Hematopoietic multipotent progenitor cell treated with erythropoietin and hydrocortisone succinate and interleukin-3 and kit ligand, for 4 days (in vitro differentiated cells): ENCODE measurements at places on chromosomes 4 and X.

DNA sequence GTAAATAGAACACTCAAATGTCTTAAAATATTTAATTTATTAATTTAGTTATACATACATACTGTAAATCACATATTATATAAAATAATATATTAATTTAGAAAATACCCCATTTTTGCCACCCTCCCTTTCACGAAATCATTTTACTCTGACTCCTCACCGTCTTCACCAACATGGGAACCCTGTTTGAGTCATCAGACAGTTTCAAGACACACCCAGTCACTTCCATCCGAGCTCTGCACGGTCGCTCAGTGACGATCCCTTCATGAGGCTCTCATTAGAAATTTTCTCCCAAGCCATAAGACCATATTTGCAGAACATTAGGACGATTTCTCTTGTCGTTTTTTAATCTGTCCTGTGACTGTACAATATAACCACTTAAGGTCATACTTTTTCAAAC, 14.5 kb downstream of the ZNF275 start:
- DNase-seq = no peak

DNA sequence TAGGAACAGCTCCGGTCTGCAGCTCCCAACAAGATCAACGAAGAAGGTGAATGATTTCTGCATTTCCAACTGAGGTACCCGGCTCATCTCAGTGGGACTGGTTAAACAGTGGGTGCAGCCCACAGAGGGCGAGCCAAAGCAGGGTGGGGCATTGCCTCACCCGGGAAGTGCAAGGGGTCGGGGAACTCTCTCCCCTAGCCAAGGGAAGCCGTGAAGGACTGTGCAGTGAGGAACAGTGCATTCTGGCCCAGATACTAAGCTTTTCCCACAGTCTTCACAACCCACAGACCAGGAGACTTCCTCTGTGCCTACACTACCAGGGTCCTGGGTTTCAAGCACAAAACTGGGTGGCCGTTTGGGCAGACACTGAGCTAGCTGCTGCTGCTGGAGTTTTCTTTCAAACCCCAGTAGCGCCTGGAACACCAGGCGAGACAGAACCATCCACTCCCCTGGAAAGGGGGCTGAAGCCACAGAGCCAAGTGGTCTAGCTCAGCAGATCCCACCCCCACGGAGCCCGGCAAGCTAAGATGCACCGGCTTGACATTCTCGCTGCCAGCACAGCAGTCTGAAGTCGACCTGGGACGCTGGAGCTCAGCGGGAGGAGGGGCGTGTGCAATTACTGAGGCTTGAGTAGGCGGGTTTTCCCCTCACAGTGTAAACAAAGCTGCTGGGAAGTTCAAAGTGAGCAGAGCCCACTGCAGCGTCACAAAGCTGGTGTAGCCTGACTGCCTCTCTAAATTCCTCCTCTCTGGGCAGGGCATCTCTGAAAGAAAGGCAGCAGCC, 84.6 kb downstream of the THOC2 start:
- no peak for DNase-seq

GRCh38 chr4:47824840-47825239, 13.0 kb downstream of the CORIN start:
- DNase-seq = no peak

DNA sequence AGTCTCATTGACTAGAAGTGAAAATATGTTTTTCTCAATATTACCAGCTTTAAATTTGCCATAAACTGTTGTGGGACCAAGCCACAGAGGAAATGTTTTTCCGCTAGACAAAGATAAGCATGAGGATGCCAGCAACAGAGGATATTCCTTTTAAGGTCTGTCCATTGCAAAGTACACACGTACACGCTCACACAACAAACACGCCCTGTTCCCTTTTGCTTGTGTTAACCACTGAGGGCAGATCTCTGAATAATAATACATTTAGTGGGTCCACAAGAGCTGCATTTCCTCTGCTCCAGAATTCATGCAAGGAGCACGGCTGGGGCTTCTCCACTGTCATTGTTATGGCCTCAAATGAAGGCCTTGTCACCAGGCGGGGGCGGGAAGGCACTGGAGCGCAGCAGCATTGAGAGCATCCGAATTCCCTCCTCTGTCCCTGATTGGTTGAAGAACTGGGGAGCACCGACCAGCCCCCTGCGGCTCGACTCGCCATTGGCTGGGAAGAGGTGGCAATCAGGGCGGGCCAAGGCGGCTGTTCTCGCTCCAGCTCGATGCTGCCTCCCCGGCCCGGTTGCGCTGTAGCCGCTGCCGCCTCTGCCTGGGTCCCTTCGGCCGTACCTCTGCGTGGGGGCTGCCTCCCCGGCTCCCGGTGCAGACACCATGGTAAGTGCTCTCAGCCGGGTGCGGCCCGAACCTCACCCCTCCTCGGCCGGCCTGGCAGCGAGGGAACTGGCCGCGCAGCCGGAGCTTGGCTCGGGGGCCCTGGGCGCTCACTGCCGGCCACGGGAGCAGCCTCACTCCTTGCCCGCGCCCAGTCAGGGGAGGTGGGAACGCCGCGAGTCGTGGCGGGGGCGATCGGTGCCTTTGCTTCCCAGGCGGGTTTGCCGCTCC, at the start of gene GUCY1B1:
TSS of gene GUCY1B1 (plus strand) at position 541 of the 891 bp plus-strand sequence. CDS start at position 661, 120 bp downstream.
- peak; percentile 99 for DNase-seq

DNA sequence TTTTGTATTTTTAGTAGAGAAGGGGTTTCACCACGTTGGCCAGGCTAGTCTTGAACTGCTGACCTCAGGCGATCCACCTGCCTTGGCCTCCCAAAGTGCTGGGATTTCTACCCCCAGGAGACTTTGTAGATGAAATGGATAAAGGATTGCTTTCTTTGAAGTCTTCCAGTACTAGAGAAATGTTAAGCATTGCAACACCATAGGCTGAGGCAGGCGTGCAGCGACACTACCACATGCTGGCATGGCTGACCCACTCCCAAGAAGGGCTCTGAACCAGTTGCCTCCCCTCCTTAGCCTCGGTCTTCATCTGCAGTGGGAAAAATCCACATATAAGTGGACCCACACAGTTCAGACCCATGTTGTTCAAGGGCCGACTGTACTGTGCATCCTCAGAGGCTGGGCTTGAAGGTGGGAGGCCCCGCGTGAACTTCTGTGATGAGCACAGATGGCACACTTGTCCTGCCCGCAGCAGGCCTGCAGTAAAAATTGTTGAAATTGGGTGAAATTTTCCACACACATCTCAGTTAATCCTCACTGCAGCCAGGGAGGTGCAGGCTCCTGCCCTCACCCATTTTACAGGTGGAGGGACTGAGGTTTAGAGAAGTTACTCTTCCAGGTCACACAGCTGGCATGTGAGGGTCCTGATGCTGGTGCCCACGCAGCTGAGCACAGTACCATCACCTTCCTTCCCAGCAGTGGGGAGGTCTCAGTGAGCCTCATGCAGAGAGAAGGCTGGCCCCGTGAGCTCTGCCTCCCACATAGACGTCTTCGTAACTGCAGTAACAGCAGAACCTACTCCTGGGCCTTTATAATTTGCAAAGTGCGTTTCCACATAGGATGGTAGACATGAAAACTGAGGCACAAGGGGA, 35.5 kb downstream of the HTRA3 start:
- no peak for DNase-seq

DNA sequence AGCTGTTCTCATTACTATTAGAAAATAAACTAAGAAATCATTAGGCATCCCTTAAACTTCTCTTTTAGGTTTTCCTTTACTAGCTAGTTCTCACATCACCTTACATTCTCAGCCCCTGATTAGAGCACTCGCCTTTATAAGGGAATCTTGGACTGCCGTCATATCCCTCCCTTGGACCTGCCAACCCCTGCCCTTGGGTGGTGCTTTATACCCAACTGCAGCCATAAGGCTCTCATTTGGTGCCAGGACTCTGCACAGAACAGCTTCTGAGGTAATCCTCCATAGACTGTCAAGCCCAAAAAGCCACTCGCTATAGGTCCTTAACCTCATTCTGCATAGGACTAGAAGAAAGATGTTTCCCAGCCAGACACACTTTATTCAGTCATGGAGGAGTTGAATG, 67.5 kb downstream of the NHSL2 start:
- DNase-seq = no peak

DNA sequence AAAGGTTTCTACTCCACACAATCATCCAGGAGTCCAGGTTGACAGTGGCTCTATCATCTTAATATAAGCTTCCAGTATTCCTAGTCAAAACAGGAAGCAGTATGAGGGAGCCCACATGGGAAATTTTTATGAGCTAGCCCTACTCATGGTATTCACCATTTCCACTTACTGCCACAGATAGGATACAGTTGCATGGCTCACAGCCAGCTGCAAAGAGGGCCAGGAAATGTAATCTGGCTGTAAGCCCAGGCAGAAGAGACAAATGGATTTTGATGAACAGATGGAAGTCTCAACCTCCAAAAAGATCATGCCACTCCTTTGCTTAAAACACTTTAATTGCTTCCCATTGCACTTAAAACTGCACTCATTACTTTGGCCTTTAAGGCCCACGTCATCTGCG, 150.6 kb downstream of the ADAMTS3 start:
- peak; percentile 36 for DNase-seq

DNA sequence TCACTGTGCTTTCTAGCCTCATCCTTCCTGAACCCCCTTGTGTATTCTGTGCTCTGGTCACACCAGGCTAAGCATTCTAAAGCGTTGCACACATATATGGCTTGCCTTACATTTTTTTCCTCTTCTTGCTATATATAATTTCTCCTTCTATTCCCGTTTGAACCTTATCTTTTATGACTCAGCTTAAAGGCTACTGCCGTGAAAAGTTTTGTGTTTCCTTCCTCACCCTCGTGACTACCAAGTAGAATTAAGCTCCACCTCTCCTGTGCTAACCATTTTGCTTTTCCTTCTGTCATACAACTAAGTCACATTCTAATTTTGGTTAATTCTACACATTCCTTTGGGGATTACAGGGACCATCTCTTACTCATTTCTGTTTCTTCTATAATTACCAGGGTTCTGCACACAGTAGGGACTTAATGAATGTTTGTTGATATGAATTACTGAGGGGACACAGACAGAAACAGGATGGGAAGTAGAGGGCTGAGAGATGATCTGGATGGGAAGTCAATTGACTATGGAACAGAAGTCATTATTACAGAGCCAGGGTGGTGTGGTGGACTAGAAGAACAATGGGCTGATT, 67.1 kb downstream of the DOCK11 start:
- DNase-seq = peak; percentile 63

- DNase-seq = no peak
Measured at GRCh38 chrX:141879616-141880015, 24.1 kb upstream of the MAGEC1 start.

DNA sequence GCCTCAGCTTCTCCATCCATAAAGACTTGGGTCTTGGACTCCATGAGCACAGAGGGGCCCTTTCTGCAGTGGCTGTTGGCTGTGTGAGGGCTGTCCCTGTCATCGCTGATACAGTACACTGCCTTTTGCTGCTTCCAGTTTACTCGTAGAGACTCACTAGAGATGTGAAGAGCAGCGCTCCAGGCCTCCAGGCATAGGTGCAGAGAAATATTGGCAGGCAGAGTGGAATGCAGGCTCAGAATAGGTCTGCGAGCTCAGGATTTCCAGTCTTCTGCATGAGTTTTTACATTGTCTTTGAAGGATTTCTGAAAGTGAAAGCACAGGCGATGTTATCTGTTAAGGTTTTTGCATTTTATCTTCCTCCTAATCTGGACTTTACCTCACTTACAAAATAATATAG, 97.4 kb downstream of the AASDH start:
- DNase-seq = no peak

DNA sequence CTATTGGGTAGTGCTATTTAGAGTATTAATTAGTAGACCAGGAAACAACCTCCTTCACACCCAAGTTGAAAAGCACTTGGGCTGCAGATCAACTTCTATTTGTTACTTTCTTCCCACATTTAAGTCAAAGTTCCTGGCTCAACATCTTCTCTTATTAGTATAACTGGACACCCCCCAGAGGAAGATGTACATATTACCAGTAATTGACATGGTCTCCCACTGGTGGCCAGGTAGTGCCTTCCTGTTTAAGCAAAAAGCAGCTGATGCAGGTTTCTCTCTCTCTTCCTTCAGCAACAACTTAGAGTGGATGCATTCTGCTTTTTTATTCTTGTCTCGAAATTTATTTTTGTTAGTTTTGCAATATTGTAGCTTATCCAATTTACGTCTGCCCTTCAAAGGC, 438.1 kb downstream of the GBA3 start:
- DNase-seq = peak; percentile 4
